KG1 (cell line): ENCODE measurements at places on chromosomes 6 and 20.

GRCh38 chr20:59515013-59515905, 89.1 kb upstream of the PHACTR3 start:
- no peak for DNase-seq

GRCh38 chr6:4553387-4553786, 222.8 kb upstream of the CDYL start:
- no peak for DNase-seq

GRCh38 chr20:62319346-62319909, 16.6 kb downstream of the ADRM1 start:
- DNase-seq = no peak

DNA sequence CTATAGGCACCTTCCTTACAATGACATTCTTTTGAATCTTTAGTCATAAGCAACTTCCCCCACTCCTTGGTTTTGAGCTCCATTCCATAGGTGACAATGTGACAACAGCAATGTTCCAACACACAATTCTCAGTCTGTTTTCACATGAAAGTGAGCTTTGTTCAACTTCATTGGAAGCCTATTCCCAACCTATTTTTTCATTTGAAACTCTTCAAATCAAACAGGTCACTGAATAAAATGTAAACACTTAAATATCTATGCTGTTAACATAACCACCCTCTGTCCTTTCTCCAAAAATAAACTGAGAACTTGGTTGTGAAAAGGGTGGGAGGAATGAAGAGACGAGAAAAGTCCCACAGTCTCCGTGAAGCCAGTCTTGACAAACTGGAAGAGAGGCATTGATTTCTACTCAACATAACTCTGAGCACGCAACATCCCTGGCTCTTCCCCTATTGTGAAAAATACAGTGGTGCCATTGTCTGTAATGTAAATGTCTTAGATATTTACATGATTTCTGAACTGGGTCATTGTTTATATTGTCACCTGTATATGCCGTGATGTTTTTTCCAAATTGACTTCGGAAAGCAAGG, 343.1 kb downstream of the TFAP2A start:
- no peak for DNase-seq

DNA sequence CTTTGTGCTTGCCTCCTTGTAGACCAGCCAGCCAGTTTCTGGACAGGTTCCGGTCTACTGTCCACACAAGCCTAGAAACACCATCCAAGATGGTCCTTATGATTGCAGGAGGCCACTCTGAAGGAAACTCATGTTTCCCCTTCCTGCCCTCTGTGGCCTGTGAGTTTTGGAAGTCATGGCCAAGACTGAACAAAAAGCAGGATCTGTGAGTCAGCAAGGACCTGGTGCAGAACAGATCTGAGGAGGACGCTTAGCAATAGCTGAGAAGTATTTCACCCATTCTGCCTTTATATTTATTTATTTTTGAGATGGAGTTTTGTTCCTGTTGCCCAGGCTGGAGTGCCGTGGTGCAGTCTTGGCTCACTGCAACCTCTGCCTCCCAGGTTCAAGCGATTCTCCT, 134.6 kb upstream of the EEF1E1 start:
- no peak for DNase-seq

- no peak for DNase-seq
These were observed 291.2 kb downstream of the ESR1 start for GRCh38 chr6:152098683-152099082.

GRCh38 chr6:109019911-109020310, 74.7 kb downstream of the SESN1 start:
- DNase-seq = no peak

- no peak for DNase-seq
These were observed 11.1 kb upstream of the EXOC2 start for GRCh38 chr6:704046-704445.

- DNase-seq = no peak
These were observed 46.4 kb upstream of the CHD6 start for GRCh38 chr20:41664584-41664983.

GRCh38 chr6:63584566-63584965, 12.3 kb downstream of the LOC128125822 start:
- DNase-seq = no peak

DNA sequence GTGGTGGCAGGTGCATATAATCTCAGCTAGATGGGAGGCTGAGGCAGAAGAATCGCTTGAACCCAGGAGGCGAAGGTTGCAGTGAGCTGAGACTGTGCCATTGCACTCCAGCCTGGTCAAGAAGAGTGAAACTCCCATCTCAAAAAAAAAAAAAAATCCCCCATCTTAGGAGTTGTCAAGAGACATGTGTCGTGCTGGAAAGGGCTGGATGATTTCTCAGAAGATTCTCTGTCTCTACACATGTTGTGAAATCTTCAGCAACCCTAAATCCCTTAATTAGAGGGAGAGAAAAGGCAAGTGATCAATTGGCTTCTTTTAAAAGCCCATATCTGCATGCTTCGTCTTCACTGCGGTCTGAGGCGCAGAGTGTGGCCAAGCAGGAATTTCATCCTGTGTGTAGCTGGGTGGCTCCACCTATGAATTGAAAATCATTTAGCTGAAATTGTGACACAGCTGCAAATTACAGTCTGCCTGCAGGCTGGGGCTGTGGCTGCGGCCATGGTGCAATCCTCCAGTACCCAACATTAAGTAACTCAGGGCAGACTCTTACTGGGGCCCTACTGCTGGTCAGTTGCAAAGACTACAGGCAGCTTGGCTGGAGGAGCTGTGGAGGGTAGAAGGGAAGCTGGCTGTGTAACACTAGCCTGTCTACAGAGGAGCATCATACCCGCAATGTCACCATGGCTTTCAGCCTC, 3.2 kb upstream of the TGM3 start:
- DNase-seq = no peak

DNA sequence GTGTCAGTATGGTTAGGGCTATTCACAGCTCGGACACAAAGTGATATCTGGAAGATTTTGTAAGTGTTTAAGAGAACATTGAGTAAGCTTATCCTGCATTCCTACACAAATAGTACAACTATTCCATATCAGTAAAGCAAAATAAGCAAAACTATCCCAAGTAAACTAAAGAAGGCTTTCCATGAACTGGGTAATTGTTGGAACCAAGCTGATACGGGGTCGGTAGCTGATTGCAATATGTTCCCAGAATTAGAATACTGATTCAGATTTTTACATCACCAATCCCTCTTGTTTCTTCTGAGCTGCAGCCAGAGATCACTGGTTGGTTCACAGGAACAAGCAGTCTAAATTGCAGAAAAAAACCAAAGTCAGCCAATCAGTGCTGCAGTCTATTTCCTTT, 54.1 kb downstream of the CDS2 start:
- DNase-seq = no peak

DNA sequence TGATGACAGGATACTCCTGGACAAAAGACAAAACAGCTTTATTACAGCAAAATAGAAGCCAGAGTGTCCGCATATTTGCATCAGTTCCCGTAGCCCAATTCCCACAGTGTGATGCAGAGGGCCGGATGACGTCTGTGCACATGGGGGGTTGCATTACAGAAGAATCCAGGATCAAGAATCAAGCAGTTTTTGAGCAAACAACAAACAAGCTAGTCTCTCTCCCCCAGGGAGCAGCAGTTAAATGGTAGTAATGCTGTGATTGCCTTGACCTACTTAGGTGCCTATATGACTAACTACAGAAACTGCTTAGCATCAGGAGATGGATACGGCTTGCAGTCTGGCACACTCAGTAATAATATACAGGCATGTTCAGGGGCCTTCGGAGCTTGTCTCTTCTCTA, 3.2 kb upstream of the SDHAF4 start:
- DNase-seq = no peak

DNA sequence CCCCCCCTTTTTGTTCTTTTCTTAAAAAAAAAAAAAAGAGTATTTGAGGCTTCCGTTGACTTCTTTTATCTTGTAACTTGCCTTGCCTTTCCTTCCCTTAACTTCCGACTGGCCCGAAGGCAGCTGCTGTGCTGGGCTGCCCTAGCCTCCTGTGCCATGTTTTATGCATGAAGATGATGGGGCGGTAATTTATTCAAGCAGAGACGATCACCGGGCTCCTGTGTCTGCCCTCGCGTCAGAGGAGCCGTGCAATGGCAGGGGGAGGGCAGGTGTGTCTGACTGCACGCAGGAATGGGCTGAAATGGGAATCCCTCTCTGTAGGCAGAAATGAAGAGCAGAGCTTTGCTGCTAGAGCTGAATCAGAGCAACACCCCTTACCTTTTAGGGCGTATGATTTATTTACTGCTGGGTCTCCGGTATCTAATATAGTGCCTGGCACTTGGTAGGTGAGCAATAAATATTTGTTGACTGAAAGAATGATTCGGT, 106.3 kb upstream of the RIPOR2 start:
- peak; percentile 53 for DNase-seq
